ENCODE measurements at places on chromosomes 4 and X.

DNA sequence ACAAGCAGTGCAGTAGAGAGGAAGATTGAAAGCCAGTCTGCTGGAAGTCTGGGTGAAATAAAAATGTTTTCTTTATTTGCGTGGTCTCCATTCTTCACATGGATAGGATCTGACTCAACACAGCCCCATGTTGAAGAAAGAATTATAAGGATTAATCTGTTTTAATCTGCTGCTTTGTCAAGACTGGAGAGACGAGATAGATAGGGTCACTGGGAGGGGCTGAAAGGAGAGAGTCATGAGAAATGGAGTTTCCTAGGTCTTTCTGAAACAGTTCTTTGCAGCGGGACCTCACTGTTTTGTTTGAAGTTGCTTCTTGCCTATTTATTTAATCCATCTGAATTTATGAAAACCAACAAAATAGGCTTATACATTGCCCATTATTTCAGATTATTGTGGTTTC is 32.4 kb upstream of the RHOH start:
- no peak for DNase-seq

DNA sequence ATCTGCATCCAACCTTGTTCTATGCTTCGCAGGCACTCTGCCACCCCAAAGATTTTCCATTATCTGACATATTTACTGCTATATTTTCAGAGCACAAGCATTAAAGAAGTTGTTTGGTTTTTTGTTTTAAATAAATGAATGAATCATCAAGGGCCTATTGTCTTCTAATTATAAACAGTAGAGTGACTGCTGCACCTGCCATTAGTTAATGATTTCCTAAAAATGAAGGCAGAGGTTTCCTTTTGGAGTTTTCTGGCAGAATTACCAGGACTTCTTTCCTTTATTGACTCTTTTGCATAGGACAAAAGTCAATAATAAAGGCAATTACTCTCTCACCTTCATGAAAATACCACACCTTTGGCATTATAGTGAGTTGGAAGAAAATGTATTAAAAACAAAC is 238.1 kb downstream of the INPP4B start:
- no peak for DNase-seq

DNA sequence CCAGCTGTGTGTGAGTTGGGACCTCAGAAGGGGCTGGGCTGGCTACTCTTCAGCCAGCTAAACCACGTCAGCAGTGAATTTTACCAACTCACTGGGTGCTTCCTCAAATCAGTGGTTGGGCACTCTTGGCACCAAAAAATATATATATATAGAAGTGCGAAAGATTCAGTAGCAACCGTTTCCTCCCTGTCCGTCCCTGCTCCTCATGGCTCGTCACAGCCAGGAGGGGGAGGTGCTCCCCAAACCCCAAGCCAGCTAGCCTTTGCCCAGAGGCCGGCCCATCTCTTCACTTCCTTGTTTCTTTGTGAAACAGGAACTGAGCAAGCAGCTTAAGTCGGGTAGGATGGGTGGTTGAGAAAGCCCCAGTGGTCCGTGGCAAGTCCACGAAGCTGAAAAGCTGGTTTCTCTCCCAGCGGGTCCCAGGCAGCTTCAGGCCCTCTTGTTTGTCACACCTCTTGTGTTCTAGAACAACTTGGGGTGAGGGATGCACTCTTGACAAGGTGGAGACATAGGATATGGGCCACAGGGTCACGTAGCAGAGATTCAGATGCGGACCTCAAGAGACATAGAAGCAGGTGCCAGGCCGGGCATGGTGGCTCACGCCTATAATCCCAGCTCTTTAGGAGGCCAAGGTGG is 6.8 kb upstream of the SASH3 start:
- no peak for DNase-seq

DNA sequence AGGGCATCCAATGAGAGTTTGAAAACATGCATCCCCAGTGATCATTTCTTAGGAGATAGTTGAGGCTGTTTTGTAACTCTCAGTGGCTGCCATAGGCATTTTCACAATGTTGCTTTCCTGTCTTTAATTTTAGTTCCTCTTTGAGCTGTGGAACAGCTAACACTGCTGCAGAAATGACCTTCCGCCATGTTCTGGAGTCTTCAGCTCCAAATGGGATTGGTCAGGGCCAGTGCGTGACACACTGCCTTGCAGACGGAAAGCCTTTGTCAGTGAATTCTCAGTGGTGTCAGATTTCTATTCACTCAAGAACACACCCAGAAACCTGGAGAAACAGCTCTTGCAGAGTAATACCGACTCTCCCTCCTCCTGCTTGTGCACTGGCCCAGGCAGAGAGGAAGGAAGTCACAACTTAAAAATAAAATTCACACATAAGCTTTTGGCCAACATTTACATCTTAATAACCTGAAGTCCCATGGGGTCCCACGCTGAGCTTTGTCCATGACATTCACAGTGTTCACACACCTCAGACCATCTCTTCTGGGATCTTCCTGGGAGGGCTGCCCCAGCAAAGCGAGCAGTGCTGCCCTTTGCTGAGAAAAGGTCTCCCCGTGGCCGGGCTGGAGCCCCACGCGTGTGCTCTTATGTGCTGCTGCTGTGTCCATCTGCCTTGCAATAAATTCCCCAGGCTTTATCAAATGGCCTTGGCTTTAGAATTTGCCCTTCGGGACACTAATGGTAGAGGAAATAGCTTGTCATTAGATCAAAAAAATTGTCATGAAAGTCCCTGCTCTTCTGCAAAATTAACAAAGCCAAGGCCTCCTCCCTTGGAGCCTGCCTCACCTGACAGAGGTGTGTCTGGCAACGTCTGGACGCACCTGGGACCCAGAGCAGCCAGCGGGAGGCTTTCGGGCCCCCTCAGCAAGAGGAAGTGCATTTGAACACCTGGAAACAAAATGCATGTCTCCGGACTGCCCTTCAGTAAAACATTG is 126.8 kb downstream of the IRF2 start:
- peak; percentile 55 for DNase-seq

- DNase-seq, result no peak
These were observed 270.6 kb downstream of the BANK1 start for GRCh38 chr4:102061133-102061532.

DNA sequence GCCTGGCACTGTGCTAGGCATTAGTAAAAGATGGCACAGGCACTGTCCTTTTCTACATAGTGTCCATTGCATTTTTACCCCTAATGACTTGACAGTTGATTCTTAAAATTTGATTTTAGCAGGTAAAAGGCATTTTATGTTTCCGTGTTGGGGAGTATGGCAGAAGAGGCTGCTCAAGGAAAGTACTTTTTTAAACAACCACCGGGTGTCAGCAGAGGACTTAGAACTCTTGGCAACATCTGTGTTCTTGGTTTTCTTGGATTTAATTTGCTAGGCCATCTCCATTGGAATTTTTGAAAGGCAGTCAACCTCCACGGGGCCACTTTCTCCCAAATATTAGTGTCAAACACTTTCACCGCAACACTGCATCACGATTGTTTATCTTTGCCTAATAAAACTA is 102.9 kb downstream of the TSPAN7 start:
- peak; percentile 46 for DNase-seq

DNA sequence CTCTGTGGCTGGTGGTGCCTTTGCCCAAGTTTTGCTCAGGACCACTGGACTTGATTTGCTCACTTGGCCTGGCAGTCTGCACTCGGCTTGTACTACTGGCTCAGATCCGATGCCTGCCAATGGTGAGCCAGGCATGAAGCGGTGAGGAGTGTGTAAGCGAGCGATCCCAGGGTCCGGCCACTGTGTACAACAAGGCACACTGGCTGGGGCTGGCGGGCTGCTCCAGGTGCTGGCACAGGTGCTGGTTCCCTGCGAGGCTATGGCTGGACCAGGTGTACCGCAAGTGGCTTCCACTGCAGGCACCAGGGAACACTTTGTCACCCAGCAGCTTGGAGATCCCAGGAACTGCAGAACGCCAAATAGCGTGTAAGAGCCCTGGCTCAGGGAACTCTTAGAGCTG is 329.7 kb downstream of the CCSER1 start:
- DNase-seq, result no peak

DNA sequence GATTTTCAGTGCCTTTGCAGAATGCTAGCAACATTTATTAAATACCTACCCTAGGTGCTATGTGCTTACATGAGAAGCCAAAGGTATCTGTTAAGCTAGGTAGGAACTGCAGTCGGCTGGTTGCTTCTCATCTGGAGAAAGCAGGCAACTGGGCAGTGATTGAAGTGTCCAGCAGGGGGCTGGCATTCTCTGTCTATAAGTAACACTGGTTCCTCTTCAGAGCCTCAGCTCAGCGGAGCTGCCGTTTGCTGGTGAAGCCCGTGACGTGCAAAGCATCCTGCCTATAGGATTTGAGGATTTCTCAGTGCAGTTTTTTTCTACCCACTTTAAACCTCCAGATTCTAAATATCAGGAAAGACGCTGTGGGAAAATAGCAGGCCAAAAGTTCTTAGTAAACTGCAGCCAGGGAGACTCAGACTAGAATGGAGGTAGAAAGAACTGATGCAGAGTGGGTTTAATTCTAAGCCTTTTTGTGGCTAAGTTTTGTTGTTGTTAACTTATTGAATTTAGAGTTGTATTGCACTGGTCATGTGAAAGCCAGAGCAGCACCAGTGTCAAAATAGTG is at the start of gene GRPR:
Gene GRPR (plus strand): TSS at position 344 of the 565 bp plus-strand sequence. CDS start 389 bp downstream, outside the sequence.
- DNase-seq, result peak; percentile 89

DNA sequence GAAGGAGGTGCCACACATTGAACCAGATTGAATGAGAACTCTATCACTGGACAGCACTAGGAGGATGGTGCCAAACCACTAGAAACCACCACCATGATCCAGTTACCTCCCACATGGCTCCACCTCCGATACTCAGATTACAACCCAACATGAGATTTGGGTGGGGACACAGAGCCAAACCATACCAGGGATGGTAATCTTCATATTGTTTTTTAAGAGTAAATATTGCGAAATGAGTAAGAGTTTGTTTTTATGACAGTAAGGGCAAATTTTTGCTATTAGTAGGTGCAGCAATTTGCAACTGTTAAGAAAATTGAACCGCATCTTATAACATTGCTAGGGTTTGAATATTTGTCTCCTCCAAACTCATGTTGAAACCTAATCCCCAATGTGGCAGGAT is 891.5 kb downstream of the NLGN4X start:
- DNase-seq, result no peak

DNA sequence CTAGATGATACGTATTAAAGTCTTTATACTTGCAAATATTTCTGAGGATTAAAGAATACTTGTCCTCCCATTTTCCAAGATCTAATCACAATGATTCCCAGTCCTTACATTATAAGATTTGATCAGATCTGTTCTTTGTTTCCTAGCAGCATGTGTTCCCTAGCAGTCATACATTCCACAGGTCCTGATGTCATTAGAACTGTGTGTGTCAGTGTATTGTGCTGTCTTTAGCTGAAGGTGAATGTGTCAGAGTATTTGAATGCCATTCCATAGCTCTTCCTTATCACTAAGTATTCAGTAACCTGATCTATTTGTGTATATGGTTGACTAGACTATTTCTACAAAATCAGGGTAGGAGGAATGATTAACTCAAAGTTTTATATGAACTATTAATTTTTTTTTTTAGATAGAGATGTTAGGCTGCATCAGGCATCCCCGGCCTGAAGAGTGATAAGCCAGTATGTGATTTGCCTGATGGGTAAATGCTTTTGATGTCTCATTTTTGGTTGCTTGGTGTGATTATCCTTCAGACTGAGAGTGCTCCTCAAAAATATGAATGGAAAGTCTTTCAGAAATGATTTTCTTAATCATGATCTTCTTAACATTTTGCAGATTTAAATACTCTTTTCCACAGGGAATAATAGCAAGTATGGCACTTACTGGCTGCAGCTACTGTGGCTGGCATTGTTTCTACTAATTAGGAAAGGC is 4.4 kb downstream of the ADGRL3 start:
- peak; percentile 53 for DNase-seq

- DNase-seq, result no peak
These were observed 287.0 kb upstream of the GALNT7 start for GRCh38 chr4:172881645-172882044.

GRCh38 chrX:154730253-154730891 is 20.5 kb downstream of the GAB3 start:
- DNase-seq, result peak; percentile 87

GRCh38 chr4:174928575-174929253 is 10.6 kb downstream of the ADAM29 start:
- no peak for DNase-seq

DNA sequence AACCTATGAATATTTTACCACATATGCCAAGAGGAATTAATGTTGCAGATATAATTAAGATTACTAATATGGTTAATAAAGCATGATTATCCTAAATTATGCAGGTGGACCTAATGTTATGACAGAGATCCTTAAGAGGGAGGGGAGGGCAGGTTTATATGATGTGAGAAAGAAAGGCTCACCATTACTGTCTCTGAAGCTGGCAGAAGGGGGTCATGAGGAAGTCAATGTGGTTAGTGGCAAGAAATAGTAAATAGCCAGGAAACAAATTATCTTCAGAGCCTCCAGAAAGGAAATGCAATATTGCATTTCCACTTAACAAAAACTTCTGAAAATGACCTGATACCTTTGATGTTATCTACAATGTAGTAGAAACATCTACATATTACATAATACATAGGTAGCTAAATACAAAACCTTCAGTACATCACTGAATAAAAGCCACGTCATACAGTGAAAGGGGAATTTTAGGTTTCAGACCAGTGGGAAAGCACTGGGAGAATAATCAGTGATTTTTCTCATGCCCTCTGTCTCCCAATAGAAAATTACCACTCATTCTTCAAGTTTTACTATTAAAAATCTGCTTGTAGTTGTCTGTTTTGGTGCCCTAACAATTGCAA is 609.2 kb downstream of the SPOCK3 start:
- DNase-seq, result no peak

GRCh38 chr4:111849746-111850284 is 295.4 kb upstream of the FAM241A start:
- DNase-seq, result peak; percentile 24

GRCh38 chr4:54073271-54073880 is 9.0 kb upstream of the CHIC2 start:
- peak; percentile 71 for DNase-seq

DNA sequence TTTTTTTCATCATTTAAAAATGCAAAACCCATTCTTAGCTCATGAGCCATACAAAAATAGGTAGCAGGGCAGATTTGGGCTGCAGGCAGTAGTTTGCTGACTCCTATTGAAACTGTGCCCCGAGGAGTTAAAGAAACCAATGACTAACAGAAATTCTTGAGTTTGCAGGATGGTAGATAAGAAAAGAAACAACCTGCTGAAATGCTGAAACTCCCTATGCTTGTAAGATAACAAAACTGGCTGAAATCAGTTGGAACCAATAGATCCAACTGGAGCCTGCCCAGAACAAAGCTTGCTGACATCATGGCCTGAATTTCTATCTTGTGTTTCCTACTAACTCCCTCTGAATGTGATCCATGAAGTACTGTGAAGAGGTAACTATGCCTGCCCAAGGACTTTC is 68.6 kb downstream of the ANOS1 start:
- peak; percentile 0 for DNase-seq

DNA sequence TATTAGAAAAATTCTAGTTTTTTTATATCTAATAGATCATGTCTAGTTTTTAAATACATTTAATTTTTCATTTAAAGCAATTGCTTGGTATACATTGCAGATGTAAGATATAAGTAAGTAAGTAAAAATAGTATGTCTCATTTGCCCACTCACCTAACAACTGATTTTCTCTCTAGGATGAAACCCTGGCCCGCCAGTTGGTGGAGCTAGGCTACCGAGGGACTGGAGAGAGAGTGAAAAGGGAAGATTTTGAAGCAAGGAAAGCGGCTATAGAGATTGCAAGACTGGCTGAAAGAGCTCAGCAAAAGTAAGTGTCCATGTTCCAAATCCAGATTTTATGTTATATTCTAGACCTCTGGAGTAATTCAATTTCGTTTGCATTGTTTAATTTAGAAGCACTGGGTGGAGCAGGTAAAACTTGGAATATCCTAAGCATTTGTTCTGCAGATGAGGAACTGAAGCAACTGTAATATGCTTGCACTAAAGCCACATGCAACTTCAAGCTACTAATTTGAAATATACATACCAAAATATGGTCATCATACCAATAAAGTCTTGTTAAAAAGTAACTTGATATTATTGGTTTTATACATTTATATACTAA is 27.1 kb downstream of the CFAP299 start:
- DNase-seq, result peak; percentile 51

Measured in fibroblast of upper back skin (primary cell).